ENCODE measurements at places on chromosomes 16 and 17.

GRCh38 chr16:61555718-61556441 lies 480.4 kb downstream of the CDH8 start:
- DNase-seq = no peak

DNA sequence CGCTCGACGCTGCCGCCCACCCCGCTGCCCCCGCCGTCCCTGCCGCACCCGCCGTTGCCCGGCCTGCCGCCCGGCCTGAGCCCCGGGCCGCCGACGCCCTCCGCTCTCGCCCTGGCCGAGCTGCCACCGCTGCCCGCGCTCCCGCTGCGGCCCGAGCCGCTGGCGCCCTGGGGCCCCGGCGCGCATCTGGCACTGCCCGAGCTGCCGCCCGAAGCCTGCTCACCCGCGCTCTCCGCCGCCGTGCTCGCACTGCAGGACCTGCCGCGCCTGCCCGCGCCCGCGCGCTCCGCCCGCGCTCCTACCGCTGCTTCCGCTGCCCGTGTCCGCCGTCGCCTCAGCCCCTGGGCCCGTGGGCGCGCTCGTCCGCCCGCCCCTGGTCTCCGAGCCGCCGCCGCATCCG lies 8.4 kb upstream of the CLDN9 start:
- DNase-seq = peak; percentile 73

GRCh38 chr17:6712058-6712853 lies 913 bp downstream of the SLC13A5 start:
- no peak for DNase-seq

- no peak for DNase-seq
Measured at GRCh38 chr17:6661464-6661848, 9.9 kb downstream of the C17orf100 start.

DNA sequence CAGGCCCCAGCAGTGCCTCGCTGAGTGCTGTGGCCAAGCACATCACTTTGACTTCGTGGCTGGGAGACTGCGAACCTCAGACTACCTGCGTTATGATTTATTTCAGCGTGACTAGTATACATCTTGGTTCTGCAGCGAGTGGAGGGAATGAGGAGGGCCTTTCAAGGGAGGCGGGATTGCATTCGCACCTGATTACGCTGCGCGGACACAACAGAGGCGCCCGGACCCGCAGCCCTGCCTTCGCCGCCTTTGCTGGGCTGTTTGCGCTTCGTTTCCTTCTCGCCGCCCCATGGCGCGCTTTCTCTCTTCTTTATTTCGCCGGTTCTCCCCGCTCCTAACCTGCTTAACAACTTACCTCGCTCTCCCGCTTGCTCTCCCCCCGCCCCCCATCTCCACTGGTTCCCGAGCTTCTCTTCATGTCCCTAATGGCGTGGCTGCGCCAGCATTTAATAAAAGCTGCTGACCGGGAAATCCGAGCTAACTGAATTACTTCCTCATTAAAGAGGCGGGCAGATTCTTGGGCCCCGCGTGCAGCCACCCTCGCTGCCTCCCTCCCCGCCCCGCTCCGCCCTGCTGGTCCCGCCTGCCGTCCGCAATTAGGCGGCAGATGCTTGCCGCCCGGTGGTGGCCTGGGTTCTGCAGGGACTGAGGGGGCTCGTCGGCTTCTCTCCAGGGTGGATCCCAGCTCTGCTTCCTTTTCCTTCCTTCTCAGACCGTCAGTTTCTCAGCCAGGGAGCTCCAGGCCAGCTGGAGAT lies 257.6 kb upstream of the SDK2 start:
- DNase-seq = peak; percentile 78

- no peak for DNase-seq
Measured at GRCh38 chr17:21250854-21251253, 2.4 kb downstream of the NATD1 start.

- no peak for DNase-seq
Measured at GRCh38 chr17:65434251-65434650, 127.2 kb downstream of the AXIN2 start.

DNA sequence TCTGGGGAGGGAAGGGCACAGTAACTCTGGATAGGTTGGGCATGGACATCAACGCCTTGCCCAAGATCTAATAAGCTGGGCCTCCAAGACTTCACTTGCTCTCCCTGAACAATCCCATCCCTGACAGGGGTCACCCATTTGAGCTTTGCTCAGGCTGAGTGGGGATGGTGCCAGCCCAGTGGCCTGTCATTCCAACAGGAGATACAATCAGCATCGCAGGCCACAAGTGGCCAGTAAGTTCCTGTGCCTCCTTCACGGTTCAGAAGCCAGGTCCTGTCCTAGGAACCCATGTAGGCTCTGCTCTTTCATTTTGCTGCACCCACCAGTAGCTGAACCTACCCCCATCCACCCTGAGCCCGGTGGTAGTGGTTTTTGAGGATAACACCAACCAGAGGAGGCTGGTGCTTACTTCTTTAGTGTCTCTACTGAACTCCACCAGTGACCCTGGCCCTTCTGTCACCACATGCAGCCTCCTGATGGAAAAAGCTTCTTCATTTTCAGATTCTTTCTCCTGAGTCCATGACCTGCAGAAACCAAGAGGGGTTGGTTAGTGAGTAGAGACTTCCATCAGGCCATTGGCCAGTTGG lies 14.9 kb downstream of the PLEKHG4 start:
- DNase-seq = no peak

DNA sequence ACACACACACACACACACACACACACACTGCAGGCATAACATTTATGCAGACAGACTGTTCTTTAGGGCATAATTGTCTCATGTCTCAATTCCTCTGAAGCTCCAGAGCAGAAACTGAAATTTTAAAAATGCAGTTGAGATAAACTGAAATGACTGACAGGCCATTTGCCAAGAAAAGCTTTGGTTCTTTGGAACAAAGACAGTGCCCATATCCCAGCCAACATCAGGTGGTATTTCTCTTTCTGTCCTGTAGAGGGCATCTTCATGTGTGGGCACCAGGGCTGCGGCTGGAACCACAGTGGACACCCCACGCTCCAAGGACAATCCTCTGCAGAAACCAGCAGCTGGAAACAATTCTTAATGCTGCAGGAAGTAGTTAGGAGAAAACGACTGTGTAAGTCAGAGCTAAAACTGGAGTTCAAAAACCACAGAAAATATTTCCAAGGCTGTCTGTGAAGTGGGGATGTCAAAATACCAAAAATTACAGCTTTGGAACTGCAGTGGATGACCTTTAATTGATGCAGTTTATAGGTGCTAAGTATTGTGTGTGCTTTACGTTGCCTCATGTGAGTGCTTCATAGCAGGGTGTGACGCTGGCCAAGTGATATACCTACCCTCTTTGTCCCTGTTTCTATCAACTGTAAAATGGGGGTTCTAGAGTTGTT lies 10.6 kb upstream of the MEFV start:
- peak; percentile 33 for DNase-seq

- peak; percentile 91 for DNase-seq
Measured at GRCh38 chr16:528111-529011, 849 bp downstream of the CAPN15 start.

GRCh38 chr17:321386-321941 lies 31.1 kb downstream of the RPH3AL start:
- no peak for DNase-seq

DNA sequence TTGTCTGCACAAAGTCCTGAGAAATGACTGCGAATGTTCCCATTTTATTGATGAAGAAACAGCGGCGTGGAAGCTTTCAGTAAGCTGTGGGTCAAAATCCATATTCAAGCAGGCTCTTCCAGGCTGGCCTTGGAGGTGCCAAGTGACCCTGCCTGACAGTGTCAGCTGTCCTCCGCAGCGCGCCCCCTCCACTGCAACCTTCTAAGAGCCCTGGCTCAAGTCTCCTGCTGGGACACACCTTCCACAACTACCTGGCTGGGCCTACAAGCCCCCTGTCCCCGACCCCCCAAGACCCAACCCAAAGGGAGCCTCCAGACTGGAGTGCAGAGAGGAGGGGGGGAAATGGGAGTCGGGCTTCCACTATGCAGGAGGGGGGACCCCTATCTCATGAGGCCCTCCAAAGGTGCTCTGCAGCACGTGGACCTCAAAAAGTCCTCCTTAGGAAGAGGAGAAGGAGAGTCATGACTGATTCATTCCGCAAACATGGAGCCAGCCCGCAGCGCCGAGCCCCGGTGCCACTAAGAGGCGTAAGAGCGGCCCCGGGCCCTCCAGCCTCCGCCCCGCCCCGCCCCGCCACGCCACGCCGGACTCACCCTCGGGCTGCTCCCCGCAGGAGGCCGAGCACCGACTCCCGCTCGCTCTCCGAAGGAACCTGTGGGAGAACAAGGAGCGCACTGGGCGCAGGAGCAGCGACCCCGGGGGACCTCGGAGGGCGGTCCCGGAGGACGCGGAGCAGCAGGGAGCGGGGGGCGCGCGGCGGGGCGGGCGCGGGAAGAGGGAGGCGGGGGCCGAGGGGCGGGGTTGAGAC lies 574 bp downstream of the MPP3 start:
- DNase-seq = peak; percentile 46

DNA sequence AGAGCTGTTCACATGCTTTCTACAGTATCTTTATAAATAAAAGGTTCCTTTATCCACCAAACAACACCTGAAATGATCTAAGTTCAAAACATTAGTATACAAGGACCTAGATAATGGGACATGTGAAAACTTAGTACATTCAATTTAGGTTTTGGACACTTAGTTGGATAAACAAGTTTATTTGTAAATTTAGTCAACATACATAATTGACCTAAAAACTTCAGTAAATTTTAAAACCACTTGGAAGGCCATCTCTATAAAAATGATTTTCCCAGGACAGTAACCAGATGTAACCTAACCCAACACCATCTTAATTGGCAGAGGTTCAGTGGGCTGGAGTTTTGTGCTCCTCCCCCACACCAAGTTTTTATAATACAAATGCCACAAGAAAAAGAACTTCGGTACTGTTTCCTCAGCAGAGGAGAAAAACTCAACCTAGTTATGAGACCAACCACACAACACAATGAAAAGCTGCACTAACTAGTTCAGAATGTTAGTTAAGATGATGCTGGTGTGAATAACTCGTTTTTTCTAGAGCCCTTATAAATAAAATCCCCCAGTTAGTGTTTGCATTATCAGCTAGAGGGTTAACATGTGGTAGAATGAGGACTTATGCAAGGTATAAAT lies 7.2 kb upstream of the UNK start:
- DNase-seq = no peak

- no peak for DNase-seq
Measured at GRCh38 chr17:8465759-8466158, 30.1 kb downstream of the NDEL1 start.

DNA sequence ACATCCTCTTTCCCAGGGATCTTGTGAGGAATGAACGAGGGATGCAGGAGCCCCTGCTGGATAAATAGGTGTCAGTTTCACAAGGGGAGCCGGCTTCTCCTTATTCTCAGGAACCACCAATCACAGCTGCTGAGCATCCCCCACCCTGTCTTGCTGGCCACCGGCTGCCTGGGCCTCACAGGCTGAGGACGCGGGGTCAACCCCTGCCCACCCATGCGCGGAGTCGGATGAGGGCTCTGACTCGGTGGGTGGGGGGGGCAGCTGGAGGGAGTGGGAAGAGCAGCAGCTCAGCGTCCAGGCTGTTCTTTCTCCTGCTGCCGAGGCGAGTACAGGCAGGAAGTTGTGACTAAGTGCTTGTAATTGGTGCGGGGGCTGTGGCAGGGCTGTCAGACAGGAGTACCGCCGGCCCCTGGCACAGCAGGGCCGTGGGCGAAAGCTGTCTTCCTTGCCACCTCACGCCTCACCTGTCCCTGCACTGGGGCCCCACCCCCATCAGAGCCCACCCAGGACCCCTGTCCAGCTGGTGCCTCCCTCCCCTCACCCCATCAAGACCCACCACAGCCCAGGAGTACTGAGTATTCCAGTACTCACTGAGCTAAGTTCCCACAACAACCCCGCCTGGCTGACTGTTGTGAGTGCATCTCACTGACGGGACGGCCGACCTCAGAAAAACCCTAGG lies 11.0 kb upstream of the DPEP1 start:
- DNase-seq = peak; percentile 85

- no peak for DNase-seq
Measured at GRCh38 chr17:3693829-3694231, 2.1 kb downstream of the P2RX5 start.

DNA sequence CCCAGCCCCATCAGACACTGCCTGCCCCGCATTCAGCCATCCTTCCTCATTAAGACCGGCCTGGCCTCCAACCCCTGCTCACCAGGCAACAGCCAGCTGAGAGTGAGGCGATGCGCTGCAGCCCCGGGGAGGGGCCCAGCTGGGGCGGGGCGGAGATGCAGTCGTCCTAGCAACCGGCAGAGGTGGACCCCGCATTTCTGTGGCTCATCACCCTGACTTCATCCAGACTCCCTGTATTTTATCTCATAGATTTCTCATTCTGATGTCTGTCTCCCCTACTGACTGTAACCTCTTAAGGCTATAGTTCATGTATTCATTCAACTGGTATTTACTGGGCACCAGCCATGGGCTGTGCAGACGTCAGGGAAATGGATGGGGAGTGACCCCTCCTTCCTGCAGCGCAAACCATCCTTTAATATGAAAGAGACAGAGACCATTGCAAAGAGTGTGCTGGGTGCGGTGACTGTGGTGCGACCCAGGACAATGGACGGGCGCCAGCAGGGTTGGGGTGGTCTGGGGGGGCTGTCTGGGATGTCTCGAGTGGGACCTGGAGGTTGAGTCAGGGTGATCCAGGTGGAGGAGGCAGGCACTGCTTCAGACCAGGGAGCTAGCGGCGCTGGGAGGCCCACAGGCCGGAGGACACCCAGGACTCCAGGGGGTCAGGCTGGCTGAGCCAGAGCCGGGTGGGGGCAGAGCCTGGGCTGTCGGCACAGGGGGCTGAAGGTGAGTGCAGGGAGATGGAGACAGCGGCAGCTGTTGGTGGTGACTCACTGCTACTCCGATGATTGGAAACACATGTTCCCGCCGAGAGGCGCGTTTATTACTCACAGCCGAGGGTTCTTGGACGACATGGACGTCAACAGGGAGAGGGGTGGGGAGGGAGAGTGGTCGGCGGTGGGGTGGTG lies 10.5 kb upstream of the TIMP2 start:
- DNase-seq = no peak

GRCh38 chr16:2786061-2786825 lies 1.1 kb downstream of the PRSS33 start:
- DNase-seq = no peak

- DNase-seq = no peak
Measured at GRCh38 chr17:69978056-69978646, 96.9 kb upstream of the KCNJ16 start.

- no peak for DNase-seq
Measured at GRCh38 chr17:28412099-28412498, 6.1 kb upstream of the SLC46A1 start.

- DNase-seq = no peak
Measured at GRCh38 chr16:2675714-2676113, 6.6 kb upstream of the KCTD5 start.
